ENCODE measurements at places on chromosomes 16 and 17.

DNA sequence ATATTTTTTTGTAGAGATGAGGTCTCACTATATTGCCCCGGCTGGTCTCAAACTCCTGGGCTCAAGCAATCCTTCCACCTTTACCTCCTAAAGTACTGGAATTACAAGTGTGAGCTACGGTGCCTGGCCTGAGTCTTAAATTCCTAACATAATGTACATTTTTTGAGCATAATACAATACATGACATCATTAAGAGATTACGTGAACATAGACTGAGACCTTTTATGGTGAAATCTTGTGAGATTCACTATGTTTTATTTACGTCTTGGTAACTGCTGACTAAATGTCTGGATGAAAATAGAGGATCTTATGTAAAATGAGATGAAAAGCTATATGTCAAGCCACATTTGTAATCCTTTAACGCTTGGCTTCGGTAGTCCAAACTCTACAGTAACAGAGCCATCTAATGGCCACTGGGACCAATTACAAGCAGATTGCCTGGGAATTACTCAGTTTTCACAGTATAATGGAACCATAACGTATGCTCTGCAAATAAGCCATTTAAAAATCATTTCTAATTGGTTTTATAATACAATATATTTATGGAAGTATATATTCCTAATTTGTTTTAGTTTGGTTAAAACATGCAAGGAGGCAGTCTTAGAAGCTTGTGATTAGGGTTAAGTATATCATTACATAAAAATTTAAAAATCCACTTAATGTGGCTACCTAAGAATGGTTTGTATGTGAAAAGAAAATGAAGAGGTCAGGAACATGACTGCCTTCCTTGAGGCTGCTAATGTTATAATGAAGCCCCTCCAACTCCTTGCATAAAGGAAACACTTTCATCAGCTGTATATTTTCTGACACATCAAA lies 8.1 kb upstream of the EFCAB13 start:
- no peak for DNase-seq

GRCh38 chr16:75929046-75929445 lies 202.8 kb upstream of the CPHXL start:
- DNase-seq, result no peak

DNA sequence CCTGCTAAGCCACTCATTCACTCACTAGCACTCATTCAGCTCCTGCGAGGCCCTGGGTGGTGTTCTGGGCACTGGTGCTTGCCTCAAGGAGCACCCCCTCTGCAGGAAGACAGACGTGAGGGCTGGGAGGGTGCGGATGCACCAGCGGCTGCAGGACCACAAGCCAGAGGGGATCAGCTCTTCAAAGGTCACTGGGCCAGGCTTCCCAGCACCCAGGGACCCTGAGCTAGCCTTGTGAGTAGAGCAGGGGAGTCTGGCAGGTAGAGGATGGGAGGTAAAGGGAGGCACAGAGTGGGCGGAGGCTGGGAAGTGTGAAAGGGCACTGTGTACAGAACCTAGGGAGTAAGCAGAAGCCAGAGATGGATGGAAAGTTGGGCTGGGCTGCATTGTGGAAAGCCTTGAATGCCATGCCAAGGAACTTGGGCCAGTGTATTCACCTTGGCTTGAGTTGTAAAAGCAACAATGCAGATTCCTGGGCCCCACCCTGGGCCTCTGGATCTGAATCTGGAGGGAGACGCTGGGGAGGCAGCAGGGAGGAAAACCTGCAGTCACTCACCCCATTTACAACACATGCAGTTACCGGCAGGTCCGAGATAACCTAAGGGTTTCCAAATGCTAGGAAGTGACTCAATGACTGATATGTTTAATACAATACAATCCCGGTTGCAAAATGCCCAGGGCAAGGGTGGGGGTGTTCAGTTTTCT lies 1.7 kb downstream of the IL4R start:
- DNase-seq, result peak; percentile 35

DNA sequence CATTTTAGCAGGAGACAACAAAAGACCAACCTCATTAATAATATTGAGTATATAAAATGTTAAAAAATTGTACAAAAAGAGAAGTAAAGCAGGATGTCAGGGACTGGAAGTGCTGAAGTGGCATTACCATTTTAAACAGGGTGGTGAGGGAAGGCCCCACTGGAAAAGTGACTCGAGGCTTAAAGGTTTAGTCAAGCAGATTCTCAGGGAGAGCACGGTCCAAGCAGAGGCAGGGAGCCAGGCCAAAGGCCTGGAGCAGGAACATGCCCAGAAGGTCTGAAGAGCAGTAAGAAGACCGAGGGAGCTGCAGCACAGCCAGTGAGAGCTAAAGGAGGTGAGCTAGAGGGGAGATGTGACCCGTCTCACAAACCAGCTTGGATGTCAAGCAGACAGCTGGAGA lies 7.6 kb downstream of the XPO6 start:
- no peak for DNase-seq

GRCh38 chr16:3785413-3785812 lies 68.1 kb upstream of the TRAP1 start:
- no peak for DNase-seq

- DNase-seq, result no peak
Observed at GRCh38 chr17:60803059-60803458, 125.4 kb downstream of the BCAS3 start.

GRCh38 chr17:50181591-50182560 lies 16.1 kb downstream of the SGCA start:
- DNase-seq, result no peak

- DNase-seq, result no peak
Observed at GRCh38 chr17:40953881-40954280, 12.9 kb downstream of the KRT39 start.

- no peak for DNase-seq
Observed at GRCh38 chr17:61450641-61451537, 1.3 kb upstream of the TBX4 start.

GRCh38 chr17:49760932-49761558 lies 2.9 kb downstream of the FAM117A start:
- DNase-seq, result no peak

Measured in SIG-M5 (cell line).